ENCODE measurements at places on chromosomes 7 and 10.
A peak's percentile ranks its signal among the peaks of the same experiment; 100 is the strongest.

DNA sequence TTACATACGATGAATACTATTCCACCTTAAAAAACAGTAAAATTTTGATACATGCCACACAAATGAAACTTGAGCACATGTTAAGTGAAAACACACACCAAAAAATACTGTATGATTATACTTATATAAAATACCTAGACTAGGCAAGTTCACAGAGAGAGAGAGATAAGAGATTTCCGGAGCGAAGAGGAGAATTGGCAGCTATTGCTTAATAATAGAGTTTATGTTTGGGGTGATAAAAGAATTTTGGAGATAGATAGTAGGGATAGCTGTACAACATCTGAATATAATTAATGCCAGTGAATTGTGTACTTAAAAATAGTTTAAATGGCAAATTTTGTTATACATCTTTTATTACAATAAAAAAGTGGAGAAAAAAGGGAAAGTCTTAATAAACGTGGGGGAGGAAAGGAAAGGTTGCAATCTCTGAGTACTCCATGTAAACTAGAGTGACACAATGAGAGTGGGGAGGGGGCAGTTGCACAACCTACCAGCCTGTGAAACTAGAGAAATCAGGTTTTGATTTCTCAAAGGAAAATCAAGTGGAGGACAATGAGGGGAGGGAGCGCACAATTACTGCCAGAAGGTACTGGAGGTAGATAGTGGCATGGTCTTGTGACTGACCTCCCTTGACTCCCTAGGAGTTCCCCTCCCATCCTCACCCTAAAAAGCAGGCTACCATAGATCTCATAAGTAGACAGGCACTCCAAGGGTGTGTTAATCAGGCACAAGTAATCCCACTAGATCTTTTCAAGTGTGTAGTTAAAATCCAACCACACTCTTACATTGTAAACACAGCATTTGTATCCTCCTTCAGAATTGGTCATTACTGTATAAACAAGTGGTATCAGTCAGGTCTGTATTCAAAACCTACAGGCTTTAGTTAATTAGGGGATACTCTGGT is 31.6 kb upstream of the ANK3 start:
- no peak for DNase-seq

GRCh38 chr7:159094023-159094740 is 50.5 kb downstream of the VIPR2 start:
- DNase-seq, result no peak

DNA sequence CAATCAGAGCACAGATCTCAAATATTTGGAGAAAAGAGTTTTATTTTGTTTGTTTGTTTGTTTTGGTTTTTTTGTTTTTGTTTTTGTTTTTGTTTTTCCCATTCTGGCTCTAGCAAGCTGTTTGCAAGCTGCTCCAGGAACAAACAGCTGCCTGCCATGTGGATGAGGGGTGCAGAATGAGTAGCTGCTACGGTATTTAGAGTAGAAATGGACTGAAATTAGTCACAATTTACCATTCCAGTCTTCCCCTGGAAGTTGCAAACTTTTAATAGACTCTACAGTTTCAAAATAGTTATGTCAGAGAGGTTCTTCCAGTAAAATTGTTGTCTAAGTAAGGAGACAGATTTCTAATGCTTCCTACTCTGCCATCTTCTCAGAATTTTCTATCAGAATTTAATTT is 27.1 kb upstream of the TAS2R16 start:
- no peak for DNase-seq

GRCh38 chr10:71090801-71091200 is 121.6 kb upstream of the UNC5B start:
- no peak for DNase-seq

DNA sequence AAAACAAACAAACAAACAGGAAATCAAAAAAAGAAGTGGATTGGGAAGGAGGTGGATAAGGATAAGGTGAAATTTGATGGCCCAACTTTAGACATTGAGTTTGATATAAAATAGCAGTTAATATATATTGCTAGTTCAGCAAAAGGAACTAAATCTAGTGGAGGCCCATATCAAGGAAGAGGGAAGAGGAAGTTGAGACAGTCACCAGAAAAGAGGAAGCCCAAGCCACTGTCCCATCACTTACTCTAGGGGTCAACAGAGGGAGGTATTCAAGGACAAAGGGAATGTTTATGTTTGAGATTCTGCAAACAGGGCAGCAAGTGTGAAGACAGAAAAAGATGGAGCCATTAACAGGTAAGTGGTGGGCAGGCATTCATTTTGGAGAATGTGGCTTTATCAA is 3.7 kb downstream of the LAMTOR4 start:
- no peak for DNase-seq

DNA sequence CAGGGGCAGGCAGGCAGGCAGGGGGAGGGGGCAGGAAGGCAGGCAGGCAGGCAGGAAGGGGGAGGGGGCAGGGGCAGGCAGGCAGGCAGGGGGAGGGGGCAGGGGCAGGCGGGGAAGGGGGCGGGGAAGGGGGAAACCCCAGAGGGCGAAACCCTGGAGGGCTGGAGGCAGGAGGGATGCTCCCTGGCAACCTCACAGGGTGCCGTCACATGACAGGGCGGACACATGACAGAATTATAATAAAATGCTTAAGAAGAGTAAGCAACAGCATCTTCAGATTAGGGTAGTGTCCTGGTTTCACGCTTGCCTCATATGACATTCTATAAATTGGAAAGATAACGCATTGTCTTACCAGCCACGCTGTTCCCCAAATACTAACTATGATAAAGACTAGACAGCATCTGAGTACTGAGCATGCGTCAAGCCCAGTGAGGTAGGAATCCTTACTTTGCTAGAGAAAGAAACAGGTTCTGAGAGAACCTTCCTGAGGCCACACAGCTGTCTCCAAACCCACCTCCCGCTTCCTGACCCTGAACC is 131.6 kb downstream of the DIP2C start:
- DNase-seq, result peak; percentile 47

GRCh38 chr10:98172073-98172472 is 37.6 kb downstream of the R3HCC1L start:
- DNase-seq, result peak; percentile 65

DNA sequence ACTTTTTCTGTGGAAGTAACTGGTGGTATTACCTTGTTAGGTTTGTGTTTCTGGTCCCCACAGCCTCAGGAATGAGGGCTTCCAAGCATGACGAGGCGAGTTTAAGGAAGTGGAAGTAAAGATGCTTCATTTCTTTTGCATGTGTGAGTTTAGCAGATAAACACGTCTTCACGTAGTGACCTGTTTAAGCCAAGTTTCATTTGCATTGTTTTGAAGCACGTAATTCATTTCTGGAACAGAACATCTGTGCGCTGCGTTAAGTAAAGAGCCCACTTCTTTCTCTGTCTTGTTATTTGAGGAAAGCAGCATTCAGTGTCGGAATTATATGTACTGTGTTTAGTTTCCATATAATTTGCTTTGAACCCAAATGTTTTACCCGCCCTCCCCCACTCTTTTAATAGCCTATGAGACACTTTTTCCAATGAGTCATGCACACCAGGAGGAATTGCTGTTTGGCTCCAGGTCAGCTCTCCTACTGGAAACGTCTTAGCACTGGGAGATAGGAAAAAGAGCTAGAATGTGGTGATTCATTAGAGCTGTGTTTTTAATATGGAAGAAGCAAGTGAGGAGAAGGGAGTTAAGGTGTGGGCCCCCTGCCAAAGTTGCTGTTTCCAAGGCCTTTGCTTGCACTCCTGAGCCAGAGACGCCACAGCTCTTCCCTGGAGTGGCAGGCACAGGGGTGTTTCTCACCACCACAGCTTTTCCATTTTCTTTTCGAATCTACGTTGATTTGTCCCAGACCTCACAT is 36.7 kb downstream of the BTBD16 start:
- peak; percentile 90 for DNase-seq

DNA sequence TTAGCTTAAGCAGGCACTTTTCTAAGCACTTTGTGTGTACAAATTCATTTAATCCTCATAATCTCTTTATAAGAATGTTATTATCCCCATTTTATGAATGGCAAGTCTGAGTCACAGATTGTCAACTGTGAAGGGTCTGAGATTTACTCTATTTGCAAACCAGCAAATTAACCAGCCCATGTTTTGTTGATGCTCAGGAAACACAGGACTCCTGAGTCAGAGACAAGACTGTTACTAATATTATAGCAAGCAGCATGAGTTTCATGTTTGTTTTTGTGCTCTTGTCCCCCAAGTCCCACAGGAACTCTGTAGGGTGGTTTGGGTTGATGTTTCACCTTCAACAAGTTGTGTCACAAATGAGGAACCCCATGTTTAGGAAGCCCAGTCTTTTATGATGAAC is 182.0 kb upstream of the PPP1R3A start:
- DNase-seq, result no peak

GRCh38 chr10:102628451-102628911 is 15.8 kb upstream of the TRIM8 start:
- DNase-seq, result no peak

DNA sequence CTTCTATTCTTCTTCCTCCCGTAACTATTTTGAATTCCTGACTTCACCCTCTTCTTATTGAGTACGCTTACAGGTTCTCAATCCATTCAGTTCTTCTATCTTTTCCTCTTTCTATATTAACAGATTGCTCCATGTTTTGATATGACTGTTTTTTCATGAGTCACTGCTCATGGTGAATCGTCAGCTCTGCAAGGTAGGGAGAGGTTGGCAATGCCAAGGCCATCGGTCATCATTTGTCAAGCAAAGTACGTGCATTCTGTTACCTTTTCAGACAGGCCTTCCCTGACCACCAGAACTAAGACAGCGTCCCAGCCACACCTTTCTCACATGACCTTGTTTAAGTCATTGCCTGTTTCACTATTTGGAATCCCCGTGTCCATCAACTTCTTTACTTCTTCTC is 1001.9 kb upstream of the SORCS1 start:
- no peak for DNase-seq

DNA sequence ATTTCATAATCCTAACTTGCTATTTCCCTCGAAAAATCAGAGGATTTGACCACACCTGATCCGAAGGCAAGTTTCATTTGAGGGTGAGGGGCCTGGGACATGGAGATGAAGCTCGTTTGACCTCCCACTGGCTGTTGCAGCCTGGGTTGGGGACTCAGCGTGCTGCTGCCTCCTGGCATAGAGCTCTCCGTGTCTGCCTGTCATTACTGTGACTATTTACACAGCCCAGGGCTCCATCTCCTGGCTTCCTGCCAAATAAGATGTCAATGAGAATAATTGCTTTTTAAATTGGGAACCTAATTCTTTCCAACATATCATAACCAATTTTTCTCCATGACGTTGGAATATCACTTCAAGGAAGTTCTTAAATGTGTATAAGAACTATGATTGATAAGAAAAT is 139.3 kb upstream of the COBL start:
- no peak for DNase-seq

DNA sequence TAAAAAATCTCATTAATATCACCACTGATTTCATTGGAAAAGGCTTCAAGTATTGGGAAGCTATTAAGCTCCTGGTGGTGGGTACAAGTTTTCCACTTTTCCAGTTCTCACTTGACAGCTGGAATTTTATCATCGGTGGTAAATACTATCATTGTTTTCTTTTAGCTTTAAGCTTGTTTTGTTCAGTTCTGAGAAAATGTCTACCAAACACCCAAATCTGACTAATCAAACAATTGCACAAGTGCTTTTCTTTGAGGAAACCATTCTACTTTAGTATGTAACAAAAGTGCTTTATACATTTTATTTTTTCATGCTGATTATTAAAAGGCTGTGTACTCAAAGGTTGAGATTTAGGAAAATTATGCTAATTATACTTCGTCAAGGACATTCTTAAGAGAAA is 7.9 kb downstream of the PRPF18 start:
- DNase-seq, result no peak

DNA sequence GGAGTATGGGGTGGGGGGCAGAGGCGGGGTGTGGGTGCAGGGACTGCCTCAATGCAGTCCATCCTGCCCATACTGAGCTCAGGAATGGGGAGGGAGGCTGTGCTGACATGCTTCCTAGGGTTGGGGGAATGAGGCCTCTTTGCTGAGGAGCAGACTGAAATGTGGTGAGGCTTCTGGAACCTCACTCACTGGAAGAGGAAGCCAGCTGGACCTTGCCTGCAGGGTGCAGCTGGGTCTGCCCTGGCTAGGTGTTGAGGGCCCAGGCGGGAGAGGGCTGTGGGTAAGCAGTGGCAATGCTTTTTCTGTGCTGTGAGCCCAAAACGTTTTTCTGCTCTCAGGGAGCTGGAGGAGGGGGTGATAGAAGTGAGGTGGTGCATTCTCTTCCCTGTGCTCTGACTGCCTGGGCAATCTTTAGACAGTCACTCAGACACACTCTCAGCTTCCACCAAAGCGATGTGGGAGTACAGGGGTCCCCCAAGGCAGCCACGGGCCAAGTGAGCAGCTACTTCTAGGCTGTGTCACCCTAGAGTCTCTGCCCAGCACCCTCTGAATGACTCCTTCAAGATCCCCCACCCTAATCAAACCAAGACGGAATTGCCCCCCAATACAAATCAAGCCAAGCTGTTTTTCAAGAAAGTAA is 41.1 kb upstream of the BMPR1A start:
- DNase-seq, result no peak

DNA sequence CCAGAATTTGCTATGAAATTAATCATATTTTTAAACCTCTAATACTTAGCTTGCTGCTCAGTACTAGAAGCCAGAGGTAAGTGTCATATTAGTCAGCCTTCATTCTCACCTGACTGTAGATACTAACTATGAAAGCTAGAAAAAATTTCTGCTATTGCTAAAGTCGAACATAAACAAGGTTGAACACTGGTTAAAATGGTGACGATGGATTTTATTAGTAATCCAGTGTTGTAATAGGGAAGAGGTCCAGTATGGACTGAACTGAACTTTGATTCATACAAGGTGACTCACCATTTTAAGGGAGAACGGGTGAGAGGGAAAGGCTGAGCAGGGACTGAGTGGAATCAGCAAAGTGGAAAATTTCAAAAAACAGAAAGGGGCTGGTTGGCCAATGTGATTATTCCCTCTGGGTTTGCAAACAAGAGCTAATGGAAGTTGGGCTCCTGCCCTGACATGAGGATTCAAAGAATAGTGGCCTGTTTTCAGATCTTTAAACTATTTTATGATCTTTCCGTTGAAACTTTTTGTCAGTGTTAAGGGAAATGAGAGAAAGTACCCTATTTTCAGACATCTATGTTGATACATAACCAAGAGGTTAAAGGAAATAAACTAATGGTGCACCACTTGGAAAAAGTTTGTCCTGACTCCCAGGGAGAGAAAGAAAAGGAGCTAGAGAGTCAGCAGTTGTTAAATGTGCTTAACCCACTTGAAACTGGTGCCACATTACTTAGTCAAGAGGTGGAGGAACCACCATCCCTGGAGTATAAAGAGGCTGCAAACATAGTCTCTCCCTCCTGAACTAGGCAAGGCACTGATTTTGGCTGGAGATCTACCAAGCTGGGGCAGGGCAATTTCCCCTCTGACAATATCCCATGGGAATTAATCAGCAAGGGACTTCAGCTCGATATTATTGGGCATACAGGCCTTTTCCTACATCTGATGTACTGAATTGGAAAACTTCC is 15.3 kb upstream of the AKR1C1 start:
- DNase-seq, result peak; percentile 84

GRCh38 chr10:18140957-18141845 is 977 bp downstream of the CACNB2 start:
- DNase-seq, result peak; percentile 38

DNA sequence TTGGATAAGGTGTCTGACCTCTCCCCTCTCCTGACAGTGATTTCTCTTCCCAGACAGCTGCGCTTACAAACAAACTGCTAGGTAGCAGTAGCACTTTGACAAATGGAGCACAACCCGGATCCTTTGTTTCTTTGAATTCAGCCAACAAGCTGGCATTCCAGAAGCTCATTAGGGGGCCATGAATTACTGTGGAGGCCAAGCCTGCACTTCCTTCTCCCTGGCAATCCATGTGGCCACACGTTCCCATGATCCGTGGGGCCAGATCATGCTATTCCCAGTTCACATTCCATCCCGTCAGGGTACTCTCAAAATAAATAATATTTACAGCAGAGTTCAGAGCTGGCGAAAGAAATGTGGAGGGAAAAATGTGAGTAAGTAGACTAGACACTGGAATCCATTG is 172.4 kb downstream of the PRPF18 start:
- no peak for DNase-seq

Data from GM03348 (cell line).